ENCODE measurements at places on chromosomes 7 and 10. TPM values are rescaled to one million over a fixed set of nuclear protein-coding genes. Genes with fewer than 3 reads are reported as not detected.

Gene AMZ1
- polyA plus RNA-seq = 0.63 TPM

Gene BICC1
- polyA plus RNA-seq = 98.1 TPM

DNA sequence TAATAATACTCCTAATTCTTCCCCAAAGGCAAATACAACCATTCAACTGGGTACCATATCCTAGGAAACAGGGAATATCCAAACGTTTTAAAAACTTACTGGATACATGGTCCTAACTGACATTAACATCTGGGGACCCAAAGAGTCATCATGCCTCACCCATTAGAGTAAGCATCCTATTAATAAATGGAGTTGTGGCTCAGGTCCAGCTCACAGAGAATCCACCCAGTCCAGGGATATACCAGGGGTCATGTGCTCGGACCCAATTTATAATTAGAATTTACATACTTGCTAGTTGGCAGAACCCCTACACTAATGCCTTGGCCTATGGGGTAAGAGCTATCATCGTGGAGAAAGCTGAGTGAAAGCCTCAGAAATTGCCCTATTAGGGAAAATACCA, 670.0 kb downstream of the XPNPEP1 start:
- no peak for DNase-seq

GRCh38 chr10:570628-571163, 118.8 kb downstream of the DIP2C start:
- DNase-seq = no peak

- no peak for DNase-seq
Measured at GRCh38 chr7:21013765-21014539, 227.3 kb upstream of the SP8 start.

- no peak for DNase-seq
Measured at GRCh38 chr7:141156407-141156806, 82.5 kb downstream of the TMEM178B start.

DNA sequence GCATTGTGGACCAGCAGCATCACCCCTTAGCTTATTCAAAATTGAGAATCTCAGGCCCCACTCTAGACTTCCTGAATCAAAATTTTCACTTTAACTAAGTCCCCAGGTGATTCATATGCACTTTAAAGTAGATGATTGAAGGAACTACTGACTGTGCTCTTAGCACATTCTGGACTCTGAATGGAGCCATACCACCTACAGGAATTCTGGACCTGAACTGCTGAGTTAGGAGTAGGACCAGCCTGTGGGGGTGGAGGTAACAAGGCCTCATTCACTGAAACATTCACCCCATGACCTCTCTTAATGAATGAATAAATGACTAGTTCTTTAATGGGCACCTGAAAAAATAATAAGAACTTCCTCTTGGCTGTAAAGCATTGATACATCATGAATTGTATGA, 7.3 kb downstream of the PDK4 start:
- DNase-seq = no peak

DNA sequence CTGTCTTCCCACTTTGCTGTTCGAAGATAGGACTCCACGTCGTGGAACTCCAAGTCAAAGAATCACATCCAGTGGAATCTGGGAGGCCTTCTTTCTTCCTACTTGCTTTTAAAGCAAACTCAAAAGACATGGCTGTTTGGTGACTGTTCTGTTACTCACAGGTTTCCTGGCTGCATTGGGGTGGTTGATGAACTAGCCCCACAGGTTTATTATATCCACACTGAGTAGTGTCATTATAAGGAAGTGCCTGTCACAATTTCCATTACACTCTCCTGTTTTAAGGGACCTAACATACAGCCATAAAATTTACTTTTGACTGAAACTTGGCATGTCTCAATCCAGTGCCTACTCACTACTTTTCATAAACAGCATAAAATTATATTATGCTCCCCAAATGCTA, 287.3 kb upstream of the SP4 start:
- DNase-seq = no peak
